ENCODE measurements at places on chromosomes 16 and 17.

- no peak for DNase-seq
Measured at GRCh38 chr17:81396278-81396721, 1.0 kb downstream of the BAHCC1 start.

DNA sequence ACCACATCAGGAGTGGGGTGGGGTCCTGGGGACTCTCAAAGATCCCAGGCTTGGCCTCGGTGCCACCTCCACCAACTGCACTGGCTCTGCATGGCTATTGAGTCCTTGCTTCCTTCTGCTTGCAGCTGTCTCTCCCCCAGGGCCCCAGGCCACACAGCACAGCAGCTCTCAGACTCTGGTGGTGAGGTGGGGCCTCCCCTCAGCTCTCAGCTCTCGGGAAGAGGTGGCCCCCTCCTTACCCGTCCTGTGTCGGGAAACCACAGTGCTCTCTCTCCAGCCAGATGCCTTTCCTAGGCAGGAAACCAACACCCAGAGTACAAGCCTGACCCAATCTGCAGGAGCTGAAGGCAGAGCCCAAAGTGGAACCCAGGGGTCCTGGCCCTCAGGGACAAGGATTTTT is 18.5 kb downstream of the SRCIN1 start:
- DNase-seq = no peak

GRCh38 chr16:22979038-22979437 is 165.1 kb downstream of the HS3ST2 start:
- DNase-seq = no peak

DNA sequence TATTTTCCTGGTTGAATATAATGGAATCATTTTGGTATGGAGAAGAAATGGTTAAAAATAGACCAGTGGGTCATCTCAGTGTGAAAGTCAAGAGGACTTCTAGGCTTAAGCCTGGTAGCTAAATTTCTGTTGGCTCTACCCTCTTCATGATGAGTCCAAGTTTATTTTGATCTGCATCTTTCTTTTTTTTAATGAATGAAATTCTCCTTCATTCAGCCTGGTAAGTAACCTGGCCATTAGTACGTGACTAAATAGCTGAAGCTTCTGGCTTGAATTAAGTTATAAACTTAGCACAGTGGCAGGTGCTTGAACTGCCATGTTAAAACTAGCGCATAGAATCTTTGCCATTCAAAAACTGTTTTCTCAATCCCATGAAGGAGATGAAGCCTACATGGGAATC is 28.0 kb downstream of the NF1 start:
- DNase-seq = no peak

GRCh38 chr17:19762515-19762961 is 14.4 kb upstream of the ALDH3A1 start:
- DNase-seq = peak; percentile 19

DNA sequence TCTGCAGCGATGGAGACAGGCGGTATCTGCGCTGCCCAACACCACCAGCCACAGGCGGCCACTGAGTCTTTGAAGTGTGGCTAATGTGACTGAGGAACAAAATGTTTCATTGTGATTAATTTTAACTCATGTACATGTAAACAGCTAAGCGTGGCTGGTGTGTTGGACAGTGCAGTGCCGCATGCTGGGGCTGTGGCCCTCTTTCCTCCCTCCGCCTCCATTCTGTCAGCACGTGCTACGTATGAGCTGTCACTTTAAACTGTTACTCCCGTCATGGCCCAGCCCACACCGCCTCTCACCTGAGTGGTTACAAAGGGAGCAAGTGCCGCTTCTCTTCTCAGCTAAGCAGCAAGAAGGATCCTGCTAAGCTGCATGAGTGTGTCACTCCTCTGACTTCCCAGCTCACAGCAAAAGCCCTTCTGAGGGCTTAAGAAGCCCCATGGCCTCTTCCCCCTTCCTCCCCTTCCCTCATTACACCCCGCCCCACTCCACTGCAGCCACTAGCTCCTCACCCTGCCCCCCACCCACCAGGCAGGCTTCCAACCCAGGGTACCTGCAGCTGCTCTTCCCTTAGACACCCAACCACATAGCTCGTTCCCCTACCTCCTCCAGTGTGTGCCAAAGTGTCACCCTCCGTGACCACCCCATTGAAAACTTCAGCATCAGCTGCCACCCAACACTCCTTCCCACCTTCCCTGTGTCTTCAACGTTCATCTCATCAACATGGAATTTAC is 15.0 kb downstream of the HASPIN start:
- DNase-seq = peak; percentile 48
